M059J (cell line): ENCODE measurements at places on chromosomes 3 and 15.

DNA sequence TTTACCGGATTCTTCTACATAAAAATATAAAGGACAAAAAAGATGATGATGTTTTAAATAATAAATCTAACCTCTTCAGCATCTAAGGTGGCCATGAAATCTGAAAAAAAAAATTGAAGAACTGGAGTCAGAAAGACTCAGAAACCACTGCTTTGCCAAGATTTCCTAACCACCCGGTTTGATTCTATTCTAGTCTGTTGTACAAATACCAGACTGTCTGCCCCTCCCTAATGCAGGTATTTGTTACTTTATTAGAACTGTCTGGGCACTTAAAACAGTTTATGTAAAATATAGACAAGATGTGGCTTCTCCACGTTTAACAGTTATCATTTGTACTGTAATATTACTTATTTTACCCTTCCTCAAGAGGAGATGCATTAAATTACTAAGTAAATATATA is 48.8 kb downstream of the UACA start:
- no peak for DNase-seq

DNA sequence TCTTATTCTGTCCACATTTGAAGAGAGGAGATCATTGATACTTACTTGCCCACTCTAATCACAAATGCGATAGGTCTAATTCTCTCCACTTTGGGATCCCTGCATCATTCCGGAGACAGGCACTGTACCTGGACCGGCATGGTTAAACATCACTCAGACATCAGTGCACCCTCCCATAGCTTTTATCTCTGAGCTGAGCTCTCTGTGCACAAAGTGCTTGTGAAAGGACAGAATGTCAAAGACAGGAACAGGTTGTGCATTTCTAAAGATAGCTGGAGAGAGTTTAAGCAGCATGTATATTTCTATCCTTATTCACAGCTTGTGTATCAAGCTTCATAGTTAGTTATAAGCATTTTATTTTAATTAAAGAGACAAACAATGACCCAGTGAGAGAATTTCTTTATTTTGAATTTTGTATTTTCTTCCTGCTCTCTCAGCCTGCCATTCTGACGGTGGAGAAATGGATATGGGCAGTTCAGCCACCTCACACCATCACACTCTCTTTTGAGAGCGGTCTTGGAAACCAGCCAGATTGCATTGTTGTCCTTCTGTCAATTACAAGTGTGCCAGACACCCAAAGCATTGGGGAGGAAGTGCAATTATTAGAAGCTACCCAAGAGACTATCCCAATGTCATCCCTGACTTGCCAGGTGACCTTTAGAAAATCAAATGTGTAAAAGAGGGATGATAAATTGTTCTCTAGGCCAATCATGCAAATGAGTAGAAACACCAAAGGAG is 65.2 kb upstream of the CHL1 start:
- DNase-seq = no peak

GRCh38 chr3:183330881-183331280 is 77.8 kb downstream of the B3GNT5 start:
- DNase-seq = no peak

- peak; percentile 72 for DNase-seq
These were observed 93.9 kb downstream of the RBPMS2 start for GRCh38 chr15:64681424-64682024.

DNA sequence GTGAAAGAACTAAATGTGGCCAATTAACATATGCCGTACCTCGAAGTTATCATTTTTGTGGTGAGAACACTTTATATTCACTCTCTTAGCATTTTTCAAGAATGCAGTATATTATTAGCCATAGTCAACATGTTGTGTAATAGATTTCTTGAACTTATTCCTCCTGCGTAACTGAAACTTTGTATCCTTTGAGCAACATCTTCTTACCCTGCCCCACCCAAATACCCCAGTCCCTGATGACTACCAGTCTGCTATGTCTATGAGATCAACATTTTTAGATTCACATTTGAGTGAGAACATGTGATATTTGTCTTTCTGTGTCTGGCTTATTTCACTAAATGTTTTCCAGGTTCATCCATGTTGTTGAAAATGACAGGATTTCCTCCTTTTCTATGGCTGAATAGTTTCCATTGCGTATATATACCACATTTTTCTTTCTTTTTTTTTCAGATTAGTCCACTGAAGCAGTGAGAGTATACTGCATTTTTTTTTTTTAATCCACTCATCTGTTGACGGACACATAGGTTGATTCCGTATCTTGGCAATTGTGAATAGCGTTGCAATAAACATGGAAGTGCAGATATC is 12.7 kb upstream of the KBTBD8 start:
- no peak for DNase-seq

GRCh38 chr3:188539037-188539436 is 385.1 kb downstream of the LPP start:
- DNase-seq = no peak

DNA sequence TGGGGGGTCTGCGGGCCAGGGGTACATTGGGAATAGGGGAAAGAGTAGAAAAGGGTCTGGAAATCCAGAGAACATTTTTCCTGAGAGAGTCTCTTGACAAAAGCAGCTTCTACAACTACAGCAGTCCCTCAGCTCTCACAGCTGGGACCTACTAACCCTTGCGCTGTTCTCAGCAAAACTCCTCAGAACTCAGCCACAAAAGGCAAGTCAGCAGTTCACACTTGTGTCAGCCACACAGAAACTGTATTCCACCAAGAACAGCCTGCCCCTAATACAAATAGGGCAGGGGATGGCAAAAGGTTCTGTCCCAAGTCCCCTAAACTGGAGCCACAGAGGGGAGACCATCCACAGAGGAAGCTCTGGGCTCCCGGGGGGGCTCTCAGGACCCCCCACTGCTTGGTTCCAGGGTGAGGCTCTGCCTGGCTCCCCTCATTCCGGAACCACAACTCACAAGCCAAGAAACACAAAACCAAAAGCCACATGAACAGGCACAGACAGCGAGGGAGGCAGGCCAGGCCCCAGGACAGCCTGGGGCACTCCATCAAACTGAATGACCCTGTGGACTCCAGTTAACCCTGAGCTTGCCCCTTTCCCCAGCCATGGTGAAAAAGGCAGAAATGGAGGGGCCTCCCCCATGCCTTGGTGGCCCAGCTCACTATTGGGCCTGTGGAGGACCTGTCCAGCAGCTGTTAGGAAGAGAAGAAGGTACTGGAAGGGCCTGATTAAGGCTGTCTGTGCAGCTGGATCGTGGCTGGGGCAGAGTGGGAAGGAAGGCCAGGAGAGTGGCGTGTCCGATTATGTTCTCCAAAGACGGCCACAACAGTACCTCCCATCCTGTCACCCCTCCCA is 162.0 kb downstream of the CHSY1 start:
- DNase-seq = no peak

- DNase-seq = no peak
These were observed 22.8 kb downstream of the HGD start for GRCh38 chr3:120659285-120659684.

DNA sequence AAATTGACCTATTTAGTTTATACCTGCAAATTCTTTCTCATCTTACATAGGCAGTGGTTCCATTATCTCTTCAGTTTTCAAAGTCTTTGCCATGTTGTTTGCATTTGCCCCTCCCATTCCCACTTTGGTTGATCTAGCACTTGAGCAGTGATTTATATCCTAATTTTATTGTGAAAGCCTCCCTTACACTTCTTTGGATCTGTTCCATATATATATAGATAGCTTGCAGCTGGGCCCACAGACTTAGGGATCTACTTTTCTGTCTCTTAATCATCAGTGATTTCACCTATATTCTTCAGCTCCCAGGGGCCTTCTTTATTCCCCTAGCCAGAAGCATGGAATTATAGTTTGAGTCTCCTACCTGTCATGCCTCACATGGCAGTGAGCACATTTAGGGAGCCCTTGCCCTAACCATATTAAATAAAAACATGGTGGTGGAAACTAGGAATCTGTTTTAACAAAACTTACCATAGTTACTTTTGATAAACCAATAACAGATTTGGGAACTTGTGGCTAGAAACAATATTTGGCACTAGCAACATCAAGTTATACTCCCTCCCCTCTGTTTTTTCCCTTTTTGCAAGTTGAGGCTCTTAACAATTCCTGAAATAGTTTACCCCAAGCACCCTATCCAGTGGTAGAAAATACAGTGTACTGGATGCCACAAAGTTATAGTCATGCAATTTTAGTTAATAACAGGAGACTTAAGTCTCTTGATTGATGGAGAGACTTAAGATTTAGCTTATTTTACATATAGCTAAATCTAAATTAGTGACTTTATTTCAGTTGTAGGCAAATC is 41.7 kb downstream of the ARIH1 start:
- DNase-seq = no peak

DNA sequence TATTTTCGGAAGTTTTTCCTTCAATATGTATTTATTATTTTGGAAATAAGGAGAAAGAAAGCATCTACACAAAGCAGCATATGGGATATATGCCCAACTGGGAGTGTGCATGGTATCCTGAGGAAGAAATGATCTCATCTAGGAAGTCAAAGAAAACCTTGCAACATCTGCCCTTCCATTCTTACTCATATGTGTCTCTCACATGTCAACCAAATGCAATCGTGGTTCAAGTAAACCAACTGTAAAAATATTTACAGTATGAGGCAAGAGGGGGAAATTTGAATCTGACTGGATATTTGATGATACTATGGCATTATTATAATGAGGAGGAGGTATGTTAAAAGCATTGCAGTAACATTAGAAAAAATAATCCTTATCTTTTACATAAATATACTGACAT is 3.2 kb upstream of the SCG3 start:
- DNase-seq = no peak

DNA sequence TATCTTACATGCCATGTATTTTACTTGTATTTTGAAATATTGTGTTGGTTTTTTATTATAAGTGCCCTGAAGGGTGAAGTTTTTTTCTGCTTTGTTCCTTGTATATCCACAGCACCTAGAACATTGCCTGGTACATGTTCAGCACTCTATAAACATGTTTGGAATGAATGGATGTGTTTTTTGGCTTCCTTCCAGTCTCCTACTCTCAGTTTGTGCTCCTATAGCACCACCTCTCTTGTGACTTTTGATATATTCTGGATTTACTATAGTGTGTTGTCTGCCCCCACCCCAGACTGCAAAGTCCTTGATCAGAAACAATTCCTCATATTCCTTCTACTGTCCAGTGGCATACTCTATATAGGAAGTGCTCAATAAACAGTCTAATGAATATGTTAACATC is 60.6 kb downstream of the PLCL2 start:
- peak; percentile 4 for DNase-seq

GRCh38 chr3:14678015-14678503 is 3.1 kb downstream of the C3orf20 start:
- DNase-seq = no peak

DNA sequence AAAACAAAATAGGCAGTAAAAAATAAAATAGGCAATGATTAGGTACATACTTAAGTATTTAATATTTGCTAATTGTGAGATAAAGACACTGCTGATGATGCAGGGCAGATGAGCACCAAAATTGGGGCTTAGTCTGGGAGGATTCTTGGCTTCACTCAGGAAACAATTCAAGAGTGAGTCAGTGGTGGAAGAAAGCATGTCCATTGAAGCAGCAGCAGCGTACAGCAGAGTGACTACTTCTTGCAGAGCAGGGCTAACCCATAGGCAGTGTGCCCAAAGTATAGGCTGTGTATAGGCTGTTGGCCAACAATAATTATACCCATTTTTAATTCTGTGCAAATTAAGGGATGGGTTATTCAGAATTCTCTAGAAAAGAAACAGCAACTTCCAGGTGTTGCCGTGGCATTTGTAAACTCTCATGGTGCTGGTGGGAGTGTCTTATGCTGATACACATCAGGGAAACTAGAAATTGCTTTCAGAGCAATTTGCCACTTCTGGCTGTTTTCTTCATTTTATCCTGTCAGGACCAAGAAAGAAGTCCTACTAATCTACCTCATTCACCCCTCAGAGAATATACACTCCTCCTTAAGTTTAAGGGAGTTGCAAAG is 317.3 kb upstream of the NAALADL2 start:
- DNase-seq = peak; percentile 7

DNA sequence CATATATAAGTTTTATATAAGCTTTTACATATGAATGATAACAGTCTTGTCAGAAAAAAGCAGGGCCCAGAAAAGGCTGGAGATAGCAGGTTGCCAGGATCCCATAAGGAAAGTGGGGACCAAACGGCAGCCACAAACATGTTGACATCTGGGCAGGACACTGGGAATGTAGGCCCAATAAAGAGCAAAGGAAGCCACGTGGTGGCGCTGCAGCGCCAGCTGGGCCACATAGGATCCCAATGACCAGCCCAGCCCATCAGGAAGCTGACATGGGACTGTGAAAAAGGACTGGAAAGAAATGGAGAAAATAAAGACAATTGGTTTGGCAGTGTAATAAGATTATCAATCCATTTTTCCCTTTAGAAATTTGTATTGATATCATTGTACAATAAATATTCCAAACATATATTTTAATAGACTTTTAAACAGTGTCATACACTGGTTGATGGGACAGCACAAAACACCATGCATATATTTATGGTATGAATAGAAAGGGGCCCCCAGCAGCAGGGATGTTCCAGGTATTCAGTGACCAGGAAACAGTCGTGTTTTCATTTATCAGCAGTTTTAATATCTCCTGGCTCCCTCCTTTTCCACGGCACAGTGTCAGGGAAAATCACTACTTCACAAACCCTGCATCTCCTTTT is 89.0 kb upstream of the STRIT1 start:
- peak; percentile 59 for DNase-seq

GRCh38 chr3:70607469-70607868 is 295.0 kb upstream of the MDFIC2 start:
- no peak for DNase-seq

DNA sequence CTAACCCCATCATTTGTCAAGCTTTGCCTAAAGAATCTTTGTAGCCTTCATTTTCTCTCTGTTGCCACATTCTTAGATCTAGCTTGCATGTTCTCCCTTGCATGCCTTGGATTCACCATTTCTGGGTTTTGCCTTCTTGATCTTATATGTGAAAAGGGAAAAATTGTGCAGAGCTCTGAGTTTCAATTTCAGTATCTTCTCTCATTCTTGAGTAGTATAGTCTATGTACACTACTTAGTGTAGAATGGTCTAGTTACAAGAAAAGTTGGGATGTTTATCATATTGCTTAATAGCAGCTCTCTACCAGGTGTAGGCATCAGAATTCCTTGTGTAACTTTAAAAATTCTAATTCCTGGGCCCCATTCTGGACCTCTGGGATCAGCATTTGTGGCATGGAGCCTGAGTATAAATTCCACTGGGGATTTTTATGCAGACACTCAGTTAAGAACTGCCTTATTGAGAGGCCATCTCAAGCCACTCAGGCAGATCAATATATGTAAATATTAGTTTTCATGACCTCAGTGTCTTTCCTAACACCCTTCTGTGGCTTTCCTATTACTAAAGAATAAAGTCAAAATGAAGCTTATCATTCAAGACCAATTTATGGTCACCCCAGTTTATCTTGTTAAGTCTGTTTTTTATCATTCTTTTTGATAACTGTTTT is 23.4 kb downstream of the GTF2E1 start:
- no peak for DNase-seq

GRCh38 chr3:117238806-117239205 is 529.2 kb downstream of the TUSC7 start:
- no peak for DNase-seq

- DNase-seq = no peak
These were observed 12.4 kb upstream of the OCA2 start for GRCh38 chr15:28111543-28111942.
